ENCODE measurements at places on chromosomes 7 and 10.
A peak's percentile ranks its signal among the peaks of the same experiment; 100 is the strongest.

DNA sequence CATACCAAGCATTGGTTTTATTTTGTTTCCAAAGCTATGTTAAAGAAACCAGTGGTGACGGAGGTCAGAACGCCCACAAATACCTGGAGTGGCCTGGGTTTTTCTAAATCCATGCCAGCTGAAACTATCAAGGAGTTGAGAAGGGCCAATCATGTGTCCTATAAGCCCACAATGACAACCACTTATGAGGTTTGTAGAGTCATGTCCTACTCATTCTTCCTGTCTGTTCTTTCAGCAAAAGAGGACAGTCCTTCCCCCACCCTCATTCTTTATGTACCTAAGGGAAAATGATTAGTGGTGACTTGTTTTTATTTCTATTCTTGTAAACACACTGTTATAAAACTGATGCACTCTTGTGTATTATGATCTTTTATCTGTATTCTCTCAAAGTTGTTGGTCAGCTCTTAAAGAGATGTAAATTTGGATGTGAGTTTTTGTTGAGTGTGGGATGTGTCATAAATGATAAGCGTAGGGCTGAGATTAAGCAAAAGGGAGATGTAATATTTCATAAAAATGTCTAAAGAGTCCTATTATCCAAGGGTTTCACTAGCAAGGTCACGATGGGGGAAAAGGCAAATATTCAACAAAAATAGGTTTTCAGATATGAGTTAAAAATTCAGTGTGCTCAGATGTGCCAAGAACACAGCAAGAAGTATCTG, 294.4 kb downstream of the BICC1 start:
- no peak for DNase-seq

DNA sequence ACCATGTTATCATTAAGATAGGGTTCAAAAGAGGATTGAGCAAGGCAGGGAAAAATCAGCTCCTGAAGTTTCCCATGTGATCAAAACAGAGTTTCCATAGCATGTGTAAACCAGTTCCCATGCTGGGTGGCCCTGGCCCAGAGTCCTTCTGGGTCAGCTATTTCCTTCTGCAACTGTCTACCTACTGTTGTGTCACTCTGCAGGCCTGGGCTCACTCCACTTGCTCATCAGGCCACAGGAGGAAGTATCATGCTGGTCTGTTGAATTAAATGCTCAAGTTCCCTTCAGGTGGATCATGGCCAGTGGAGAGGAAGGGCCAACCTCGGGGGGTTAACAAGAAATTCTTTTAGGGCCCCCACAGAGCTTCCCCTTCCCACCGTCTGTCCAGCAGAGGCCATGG, 104.7 kb downstream of the GFRA1 start:
- no peak for DNase-seq

DNA sequence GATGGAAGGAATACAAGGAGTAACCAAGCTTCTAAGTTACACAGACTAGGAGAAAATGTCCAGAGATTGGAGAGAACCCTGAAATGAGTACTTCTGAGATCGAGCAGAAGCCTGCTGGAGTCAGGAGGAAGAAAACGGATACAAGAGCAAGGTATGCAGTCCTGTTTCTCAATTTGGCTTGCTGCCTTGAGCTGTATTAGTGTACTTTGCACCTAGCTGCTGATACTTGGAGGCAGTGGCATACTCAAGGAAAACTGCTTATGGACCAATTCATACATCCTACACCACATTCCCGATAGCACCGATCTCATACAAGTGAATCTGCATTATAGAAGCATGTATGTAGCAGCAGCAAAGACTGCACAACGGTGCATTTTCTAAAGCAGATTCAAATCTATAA, 14.4 kb downstream of the PIP4K2A start:
- no peak for DNase-seq

DNA sequence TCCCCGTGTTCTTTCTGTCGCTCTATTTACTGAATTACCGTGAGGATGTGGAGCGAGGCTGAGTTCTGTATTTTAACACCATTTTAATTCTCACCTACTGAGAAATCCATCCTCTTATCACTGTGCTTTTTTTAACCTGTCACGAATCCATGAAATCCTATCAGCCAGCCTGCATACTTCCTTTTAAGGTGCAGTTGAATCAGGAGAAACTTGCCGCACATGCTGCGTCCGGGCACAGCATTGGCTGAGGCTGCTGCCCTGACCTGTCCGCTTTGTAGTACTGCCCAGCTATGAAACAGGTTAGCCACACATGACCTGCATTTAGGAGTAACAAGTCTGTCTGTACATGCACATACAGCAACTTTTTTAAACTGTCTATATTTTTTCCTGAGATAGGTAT, 82.5 kb downstream of the EGFR start:
- no peak for DNase-seq

DNA sequence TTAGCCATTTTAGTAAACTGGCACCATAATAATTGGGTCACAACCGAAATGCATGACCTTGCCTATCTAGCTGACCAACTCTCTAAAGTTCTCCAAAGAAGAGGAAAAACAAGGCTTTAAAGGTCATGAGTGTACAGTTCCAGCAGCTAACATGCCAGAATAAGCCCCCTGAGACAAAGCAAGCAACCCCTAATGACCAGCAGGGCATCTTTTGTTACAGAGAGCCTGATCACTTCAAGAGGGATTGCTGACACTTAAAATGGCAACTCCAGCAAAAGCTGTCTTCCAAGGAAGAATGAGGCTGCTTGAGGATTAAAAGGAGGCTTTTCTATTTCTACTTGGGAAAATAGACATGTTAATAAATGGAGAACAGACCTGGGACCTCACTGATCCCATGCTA, 213.6 kb downstream of the CDC14C start:
- DNase-seq = no peak

DNA sequence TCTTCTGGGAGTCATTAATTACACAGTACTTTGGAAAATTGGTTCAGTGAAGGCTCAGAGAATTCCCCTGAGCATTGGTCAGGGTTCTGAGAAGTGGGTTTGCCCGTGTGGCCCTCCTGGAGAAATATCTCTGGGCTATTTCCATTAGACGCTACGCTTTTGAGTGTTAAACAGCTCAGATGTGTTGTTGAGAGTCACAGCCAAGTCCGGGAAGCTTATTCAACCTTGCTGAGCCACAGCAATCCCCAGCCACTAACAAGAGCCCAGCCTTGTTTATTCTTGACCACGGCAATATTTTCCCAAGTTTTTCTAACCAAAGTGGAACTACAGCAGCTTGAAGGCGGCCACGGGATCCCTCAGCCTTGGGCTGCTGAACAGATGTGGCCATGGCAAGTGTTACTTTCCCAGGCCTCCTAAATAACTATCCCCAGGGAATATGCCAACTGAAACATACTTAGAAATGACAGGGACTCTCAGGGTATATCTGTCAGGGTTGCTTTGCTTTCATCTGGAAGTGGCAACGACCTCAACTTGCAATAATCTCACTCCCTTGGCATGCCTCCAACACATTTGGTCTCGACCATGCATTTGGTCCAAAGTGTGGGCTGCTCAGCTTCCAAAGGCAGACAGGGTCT, 214.7 kb downstream of the EMX2 start:
- peak; percentile 2 for DNase-seq

DNA sequence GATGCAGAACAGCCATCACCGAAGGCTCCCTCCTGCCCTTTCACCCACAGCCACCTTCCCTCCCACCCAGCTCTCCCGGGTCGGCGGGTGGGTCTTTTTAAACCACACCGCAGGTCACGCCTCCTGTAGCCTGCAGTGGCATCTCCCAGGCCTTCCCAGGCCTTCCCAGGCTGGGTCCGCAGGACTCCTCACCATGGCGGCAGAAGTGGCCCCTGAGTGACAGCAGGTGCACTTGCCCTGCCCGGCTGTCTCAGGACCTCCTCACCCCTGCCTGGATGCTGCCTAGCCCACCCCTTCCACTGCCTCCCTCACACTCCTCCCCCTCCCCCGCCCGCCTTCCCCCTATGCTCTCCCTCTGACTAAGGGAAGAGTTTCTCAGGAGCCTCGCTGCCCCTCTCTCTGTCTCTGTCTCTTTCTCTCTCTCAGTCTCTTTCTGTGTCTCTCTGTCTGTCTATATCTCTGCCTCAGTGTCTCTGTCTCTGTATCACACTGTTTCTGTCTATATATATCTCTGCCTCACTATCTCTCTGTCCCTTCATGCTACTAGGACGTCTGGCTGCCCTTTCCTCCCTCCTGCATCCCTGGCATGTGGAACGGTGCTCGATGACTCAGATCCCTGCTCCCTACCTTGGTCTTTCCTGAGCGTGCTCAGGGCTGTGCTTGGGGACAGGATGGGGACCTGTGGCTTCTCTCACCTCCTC, 57.5 kb downstream of the GLRX3 start:
- DNase-seq = no peak

DNA sequence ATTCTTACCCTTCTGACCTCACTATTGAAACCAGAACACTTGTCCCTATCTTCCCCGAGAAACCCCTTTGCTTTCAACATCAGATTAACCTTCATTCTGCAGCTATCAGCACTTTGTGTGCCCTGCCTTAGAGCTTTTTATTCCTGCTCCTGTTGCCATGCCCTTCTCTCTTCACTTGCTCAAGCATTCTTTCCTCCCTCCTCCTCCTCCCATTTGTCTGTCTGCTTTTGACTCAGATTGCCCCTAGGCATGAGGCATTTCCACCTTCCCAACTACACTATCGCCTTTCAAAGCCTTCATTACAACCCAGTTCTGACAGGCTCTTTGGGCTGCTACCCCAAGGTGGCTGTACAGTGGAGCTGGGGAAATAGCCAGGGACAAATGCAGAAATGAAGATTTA, 143.3 kb downstream of the SLC25A13 start:
- peak; percentile 33 for DNase-seq

DNA sequence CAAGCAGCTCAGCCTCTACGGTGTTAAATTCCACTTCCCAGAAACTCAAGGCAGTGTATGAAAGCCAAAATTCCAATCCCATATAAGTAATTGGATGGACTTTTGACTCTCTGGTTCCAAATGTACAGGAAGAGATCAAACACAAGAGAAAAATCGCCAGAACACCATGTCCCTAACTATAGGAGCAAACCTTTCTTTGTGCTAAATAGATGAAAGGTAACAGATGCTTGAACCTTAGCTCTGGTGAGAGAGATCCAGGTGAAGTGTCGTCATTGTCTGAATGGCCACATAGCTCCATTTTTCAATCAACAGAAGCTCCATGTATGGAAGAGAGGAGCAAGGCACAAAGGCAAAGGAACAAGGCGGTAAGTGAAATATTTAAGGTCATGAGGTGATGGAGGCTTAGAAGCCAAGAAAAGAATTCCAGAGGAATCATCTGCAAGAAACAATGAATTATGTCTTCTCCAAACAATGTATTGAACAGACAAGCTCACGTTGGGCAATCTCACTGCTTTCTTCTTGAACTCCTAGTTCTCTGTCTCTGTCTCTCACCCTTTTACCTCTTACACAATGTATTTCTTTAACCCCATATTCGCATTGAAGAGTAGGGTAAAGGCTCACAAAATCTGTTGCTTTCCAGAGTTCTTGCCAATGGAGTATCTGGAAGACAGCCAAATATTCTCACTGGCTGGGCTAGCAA, 585.1 kb downstream of the GATA3 start:
- no peak for DNase-seq

GRCh38 chr7:96118449-96119001, 203.4 kb downstream of the SLC25A13 start:
- DNase-seq = no peak

GRCh38 chr7:13282377-13282980, 595.0 kb downstream of the ARL4A start:
- peak; percentile 6 for DNase-seq

- DNase-seq = peak; percentile 83
These were observed at the start of gene PPP1R9A for GRCh38 chr7:94907026-94907810. TSS of gene PPP1R9A (plus strand) at chr7:94907594. CDS start at chr7:94910114, 2,520 bp downstream.

GRCh38 chr10:11145495-11145855, 127.8 kb downstream of the CELF2 start:
- no peak for DNase-seq

GRCh38 chr7:117673839-117674238, 194.0 kb downstream of the CFTR start:
- no peak for DNase-seq

- no peak for DNase-seq
These were observed 101.1 kb upstream of the ZNF438 start for GRCh38 chr10:31132681-31133244.

GRCh38 chr10:83017076-83017867, 1122.0 kb upstream of the GHITM start:
- DNase-seq = no peak

DNA sequence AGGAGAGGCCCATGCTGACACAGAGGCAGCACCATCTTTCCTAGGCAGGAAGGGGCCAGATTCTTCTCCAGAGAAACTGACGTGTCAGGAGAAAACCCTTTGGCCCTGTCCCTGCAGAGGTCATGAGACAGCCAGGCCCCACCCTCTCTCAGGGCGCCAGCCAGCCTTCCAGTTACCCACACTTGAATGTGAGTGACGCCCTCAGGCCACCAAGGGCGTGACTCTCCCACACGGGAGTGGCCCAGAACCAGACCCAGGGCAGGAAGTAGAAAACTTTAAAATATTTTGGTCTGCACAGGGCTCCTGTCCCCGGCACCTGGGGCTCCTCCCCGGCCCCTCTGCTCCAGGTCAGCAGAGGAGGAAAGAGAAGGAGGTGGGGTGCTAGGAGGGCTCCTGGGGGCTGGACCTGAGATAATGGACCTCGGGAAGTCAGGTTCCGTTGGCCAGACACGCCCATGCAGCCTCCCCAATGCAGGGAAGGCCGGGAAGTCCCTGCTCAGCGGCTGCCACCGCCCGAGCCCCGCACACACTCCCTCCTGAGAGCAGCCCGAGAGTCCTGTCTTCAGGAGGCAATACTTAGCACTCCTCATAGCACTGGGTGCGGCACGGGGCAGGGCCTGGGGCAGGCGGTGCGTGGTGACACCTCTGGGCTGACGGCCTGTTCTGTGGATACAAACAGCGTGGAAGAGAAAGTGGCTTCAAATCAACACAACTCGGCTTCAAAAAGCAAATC, 67.0 kb upstream of the CFAP46 start:
- DNase-seq = no peak

DNA sequence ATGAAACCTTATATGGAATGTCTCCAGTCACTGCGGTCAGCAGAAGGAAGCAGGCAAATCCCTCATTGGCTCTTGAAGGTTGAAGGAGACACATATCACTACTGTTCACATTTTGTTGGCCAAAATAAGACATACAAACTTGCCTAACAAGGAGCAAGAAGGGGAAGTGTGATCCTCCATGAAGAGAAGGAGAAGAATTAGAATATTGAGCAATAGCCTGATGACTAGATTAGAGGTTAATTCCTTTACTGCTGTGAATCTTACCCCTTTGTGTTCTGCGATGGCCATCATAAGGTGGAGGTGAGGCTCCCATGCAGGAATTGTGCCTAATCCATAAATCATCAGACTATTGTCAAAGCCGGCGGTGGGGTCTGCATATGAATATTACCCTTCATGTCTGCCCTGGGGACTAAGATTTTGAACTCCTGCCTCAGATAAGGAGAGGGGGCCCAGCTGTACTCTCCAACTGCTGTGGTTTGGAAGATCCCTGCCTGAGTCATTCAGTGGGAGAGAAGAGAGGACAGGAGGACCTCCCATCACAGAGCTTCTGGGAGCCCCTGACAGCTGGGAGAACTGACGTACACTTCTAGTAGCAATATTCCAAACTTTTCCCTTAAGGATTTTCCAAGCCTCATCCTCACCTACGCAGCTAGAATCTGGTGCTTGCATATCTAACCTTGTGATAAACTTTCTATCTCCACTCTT, 398.5 kb downstream of the REEP3 start:
- no peak for DNase-seq
